ENCODE measurements at places on chromosomes 6 and 20.
A peak's percentile ranks its signal among the peaks of the same experiment; 100 is the strongest.

DNA sequence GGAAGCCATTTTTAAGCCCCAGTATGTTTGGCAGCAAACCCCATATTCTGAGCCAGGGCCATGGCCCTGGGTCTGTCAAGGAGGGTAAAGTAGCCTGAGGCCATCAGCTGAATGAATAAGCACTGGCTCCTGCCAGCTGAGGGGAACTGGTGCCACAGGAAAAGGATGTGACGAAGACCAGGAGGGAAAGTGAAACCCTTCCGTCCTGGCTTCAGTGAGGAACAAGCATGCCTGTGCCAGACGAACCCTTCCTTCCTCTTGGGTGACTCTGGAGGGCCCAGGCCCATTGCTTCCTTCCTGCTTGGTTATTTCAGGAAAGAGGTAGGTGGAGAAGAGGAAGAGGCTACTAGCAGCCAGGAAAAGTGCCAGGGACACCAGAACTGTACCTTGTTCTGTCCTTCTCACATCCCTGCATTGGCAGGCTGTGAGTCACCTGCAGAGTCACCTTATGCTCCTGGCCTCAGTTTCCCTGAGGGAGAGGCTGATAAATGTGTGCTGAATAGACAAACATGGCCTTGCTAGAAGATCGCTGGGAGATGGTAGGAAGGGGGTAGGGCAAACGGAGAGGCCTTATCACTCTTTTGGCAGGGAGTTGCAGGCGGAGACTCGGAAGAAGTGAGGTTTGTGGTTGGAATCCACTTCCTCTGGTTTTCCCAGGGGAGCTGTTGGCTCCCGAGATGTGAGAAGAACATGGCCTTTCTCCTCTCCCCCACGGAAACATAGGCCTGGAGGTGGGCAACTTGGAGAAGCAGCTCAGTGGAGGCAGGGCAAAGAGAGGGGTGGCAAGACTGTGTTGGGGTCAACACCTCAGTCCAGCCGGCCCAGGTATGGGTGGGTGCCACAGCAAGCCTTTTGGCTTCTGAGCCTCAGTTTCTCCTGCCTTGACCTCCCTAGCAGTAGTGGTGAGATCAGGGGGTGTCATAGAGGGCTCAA lies 37.4 kb downstream of the COX4I2 start:
- no peaks in the 10 kb centered on the region for H3K27me3 ChIP-seq
- H3K4me1 ChIP-seq = peaks cover 84% of the 10 kb centered on the region
- peak; percentile 68 for DNase-seq
- peaks cover 96% of the 10 kb centered on the region for H3K36me3 ChIP-seq
- peak overlapping the region; percentile 95 for H3K27ac ChIP-seq

DNA sequence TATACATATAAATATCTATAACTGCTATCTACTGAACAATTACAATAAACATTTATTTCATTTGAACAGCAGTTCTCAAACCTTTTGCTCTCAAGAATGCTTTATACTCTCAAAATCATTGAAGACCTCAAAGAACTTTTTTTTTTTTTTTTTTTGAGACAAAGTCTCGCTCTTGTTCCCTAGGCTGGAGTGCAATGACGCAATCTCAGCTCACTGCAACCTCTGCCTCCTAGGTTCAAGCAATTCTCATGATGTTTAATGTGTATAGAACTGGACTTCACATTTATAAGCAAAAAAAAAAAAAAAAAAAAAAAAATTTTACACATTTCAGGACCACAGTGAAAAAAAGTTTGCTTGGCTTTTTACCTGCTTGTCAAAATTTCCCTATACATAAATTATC lies 11.7 kb downstream of the UBE2V1 start:
- no peak for DNase-seq
- H3K4me3 ChIP-seq = no peak overlapping the region
- H3K27me3 ChIP-seq = no peaks in the 10 kb centered on the region
- H3K27ac ChIP-seq = peak overlapping the region; percentile 83
- H3K4me1 ChIP-seq = peaks cover 68% of the 10 kb centered on the region

DNA sequence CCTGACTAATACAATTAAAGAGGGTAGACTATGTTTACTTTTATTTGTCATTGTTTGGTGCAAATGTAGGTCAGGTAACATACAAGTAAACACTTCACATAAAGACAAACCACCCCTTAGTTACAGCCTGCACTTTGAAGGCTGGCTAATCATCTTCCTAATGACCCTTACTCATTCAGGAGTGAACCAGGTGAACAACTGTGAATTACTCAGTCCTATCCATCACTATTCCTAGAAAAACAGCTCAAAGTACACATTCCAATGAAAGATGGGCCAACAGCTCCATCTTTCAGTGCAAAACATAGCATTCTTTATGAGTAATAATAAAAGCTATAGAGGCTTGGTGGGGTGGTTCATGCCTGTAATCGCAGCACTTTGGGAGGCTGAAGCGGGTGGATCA lies 78.2 kb downstream of the FRK start:
- H3K27me3 ChIP-seq = no peaks in the 10 kb centered on the region
- no peaks in the 10 kb centered on the region for H3K36me3 ChIP-seq

DNA sequence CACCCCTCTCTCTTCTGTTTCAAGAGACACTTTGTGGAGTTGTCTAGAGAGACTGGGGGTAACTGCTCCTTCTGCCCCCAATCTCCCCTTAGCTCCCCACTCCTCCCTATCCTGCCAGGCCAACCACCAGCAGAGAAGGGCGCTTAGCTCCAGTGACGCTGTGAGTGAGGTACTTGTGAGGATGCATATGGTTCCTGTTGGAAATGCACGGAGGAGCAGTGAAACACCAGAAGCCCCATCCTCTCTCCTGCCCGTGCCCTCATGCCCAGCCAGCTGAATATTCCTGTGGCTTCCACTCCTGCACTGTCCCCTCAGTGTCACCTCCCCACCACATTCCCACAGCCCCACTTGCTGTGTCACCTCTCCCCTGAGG lies 11.9 kb downstream of the NT5E start:
- H3K4me1 ChIP-seq = peaks cover 99% of the 10 kb centered on the region
- no peak for DNase-seq
- peak overlapping the region; percentile 99 for H3K27ac ChIP-seq
- H3K27me3 ChIP-seq = no peaks in the 10 kb centered on the region
- H3K4me3 ChIP-seq = peak overlapping the region; percentile 10
- no peaks in the 10 kb centered on the region for H3K36me3 ChIP-seq

DNA sequence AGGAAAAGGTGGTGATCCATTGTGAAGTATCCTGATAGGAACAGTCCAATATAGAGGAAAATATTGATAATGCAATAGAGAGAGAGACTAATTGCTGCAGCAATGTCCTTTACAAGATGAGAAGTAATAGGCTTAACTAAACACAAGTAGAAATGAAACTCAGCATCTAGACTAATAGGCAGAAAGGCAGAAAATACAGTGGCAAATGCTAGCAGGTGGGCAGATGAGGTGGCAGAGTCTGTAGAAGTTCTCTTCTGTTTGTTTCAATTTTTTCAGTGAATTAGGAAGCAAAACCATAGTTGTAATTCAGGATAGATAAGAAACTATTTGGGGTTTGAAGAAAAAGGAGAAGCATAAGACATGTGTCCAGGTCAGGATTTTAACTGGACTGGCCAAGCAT lies 236.7 kb upstream of the HS3ST5 start:
- DNase-seq = no peak
- no peak overlapping the region for H3K27ac ChIP-seq
- H3K4me3 ChIP-seq = no peak overlapping the region
- H3K4me1 ChIP-seq = no peaks in the 10 kb centered on the region
- H3K27me3 ChIP-seq = no peaks in the 10 kb centered on the region
- no peaks in the 10 kb centered on the region for H3K36me3 ChIP-seq

DNA sequence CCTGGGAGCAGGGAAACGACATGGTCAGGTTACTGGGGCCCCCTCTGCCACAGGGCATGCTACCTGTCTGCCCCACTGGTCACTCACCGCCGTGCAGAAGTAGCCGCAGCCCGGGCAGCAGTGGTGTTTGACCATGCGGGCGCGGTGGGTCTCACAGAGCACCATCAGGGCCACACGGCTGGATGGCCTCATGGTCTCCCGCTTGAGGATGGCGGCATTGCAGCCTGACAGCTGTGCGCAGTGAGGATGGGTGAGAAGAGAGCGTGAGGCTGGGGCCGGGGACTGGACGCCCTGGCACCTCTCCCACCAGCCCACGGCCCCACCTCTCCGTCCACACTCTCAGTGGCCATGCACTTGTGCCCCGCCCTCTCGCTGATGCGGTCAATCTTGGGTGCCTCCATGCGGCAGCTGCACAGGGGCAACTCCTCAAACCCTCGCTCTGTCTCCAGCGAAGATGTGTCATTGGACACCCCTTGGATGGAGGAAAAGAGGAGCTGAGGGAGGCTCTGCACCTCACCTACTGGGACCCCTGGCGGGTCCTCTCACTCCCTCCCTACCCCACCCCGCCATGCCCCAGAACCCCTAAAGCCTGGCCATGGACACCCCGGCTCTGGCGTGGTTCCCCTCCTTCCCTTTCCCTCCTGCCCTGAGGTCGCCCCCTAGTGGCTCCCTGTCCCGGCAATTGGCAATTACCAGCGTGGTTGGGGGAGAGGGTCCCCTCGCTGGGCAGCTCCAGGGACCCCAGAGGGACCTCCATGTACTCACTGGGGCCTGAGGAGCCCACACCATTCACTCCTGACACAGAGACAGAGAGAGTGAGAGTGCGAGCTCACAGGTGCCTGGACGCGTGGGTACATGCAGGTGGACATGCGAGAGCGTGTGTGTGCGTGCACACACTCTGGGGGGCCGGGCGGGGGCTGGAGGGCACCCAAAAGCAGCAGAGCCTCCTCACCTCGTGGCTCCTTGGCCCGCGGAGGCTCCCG lies 8.9 kb downstream of the EHMT2 start:
- no peaks in the 10 kb centered on the region for H3K4me1 ChIP-seq
- no peak overlapping the region for H3K4me3 ChIP-seq
- peak; percentile 74 for DNase-seq
- peaks cover 93% of the 10 kb centered on the region for H3K36me3 ChIP-seq

DNA sequence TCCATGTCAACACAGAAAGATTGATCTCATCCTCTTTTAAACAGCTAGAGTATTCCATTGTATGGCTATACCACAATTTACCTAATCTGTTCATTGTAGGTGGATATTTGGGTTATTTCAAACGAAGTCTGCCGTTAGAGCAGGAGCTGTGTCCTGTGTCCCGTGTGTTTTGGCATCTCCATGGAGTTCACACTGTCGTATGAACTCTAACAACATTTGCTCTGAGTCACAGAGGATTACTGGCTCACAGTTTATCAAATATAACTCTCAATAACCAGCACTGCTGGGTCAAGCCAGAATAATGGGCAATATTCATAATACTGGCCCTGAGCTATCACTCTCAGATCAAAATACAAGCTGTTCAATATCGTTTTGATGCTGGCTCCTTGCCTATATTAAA lies 16.4 kb downstream of the TRAM2 start:
- H3K4me3 ChIP-seq = no peak overlapping the region
- no peaks in the 10 kb centered on the region for H3K36me3 ChIP-seq
- H3K4me1 ChIP-seq = peaks cover 8% of the 10 kb centered on the region
- no peaks in the 10 kb centered on the region for H3K27me3 ChIP-seq

DNA sequence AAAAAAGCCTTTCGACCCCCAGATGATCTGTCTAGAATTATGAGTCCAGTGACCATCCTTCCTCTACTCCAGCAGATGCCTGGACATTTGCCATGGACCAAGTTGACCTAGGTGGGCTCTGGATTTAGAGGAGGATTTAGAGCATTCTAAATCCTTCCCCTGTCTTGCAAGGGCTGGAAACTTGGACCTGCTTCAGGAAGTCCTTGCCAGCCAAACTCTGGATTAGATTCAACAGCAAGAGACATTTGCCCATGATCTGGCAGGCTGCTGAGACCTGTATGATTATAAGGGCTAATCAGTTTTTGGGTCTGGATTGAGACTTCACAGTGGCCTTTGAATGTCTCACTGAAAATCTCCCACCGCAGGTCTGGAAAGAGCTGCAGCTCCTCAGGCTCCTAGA lies 13.1 kb upstream of the HDGFL1 start:
- H3K27ac ChIP-seq = no peak overlapping the region
- no peaks in the 10 kb centered on the region for H3K27me3 ChIP-seq
- no peak overlapping the region for H3K4me3 ChIP-seq
- H3K4me1 ChIP-seq = no peaks in the 10 kb centered on the region
- H3K36me3 ChIP-seq = no peaks in the 10 kb centered on the region
- no peak for DNase-seq

DNA sequence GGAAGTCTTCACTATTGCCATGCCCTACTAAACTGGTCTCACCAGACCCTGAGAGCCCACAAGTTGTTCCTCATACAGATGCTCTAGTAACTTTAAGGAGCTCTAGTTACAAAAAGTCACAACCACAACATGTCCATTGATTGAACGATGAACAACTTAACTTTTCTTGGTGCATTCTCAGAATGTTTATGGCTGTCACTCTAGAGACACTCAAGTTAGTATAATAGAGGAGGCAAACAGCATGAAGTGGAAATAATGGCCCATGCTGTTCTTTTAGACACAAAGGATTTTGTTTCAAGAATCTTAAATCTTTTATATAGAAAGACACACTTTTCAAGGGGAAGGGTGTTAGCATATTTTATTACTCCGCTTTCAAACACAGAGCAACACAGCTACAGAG lies 934.4 kb downstream of the HACE1 start:
- no peak overlapping the region for H3K4me3 ChIP-seq
- H3K4me1 ChIP-seq = no peaks in the 10 kb centered on the region
- no peaks in the 10 kb centered on the region for H3K36me3 ChIP-seq

GRCh38 chr6:34465531-34466241 lies at the start of gene PACSIN1:
Gene PACSIN1, plus strand, starts transcription at chr6:34466076. Its CDS starts 60,230 bp downstream, at chr6:34526306.
- peaks cover 38% of the 10 kb centered on the region for H3K27me3 ChIP-seq
- no peak within 1 kb of the TSS for H3K27ac ChIP-seq

GRCh38 chr6:149903938-149904611 lies 6.2 kb upstream of the RAET1E start:
- no peaks in the 10 kb centered on the region for H3K36me3 ChIP-seq
- no peak overlapping the region for H3K4me3 ChIP-seq
- H3K27me3 ChIP-seq = peaks cover 13% of the 10 kb centered on the region
- no peak overlapping the region for H3K27ac ChIP-seq

- no peak overlapping the region for H3K27ac ChIP-seq
- no peak overlapping the region for H3K4me3 ChIP-seq
- H3K4me1 ChIP-seq = no peaks in the 10 kb centered on the region
These were observed 12.4 kb downstream of the ADGRF5 start for GRCh38 chr6:46909371-46909770.

DNA sequence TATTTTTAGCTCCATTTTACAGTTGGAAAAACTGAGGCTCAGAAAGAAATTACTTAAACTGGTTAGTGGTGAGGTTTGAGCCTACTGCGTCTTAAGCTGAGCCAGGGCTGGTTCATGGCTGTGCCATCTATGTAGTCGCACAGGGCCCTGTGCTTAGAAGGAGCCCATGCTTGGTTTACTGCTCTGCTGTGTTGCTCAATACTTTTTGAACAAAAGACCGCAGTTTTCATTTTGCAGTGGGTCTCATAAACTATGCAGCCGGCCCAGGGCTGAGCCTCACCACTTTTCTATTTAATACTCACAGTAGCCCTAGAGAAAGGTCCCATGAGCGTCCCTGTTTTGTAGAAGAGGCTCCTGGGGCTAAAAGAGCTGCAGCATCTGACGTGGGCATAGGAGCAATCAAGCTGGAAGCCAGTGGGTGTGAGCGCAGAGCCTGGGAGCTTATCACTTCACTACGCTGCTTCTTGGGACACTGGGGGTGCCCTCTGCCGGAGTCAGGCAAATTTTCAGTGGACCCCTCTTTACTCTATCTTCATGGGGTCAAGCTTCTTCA lies 501 bp downstream of the SIRPB2 start:
- peaks cover 5% of the 10 kb centered on the region for H3K4me1 ChIP-seq
- no peak overlapping the region for H3K4me3 ChIP-seq
- no peak overlapping the region for H3K27ac ChIP-seq
- DNase-seq = no peak
- H3K27me3 ChIP-seq = peaks cover 38% of the 10 kb centered on the region
- no peaks in the 10 kb centered on the region for H3K36me3 ChIP-seq
